Fibroblast of lung (primary cell): ENCODE measurements at places on chromosomes 4 and X. TPM values are rescaled to one million over a fixed set of nuclear protein-coding genes. Genes with fewer than 3 reads are reported as not detected.

Gene IBSP
- total RNA-seq, result not detected in 2 replicates

Gene LRP2BP
- total RNA-seq, result 0.51 and 0.66 TPM in 2 replicates

Gene TRPC5OS
- total RNA-seq, result not detected in 2 replicates

Gene AREG
- 1.5 and 2.0 TPM in 2 replicates for total RNA-seq

Gene HSFX2
- 0.26 and 0.50 TPM in 2 replicates for total RNA-seq

Gene CXCR3
- not detected in 2 replicates for total RNA-seq

Gene IL13RA2
- total RNA-seq, result 42.1 and 67.5 TPM in 2 replicates

Gene IL21
- total RNA-seq, result not detected in 2 replicates

Gene FRMPD4
- total RNA-seq, result 0.50 and 0.77 TPM in 2 replicates

Gene CHIC2
- total RNA-seq, result 48.8 and 52.0 TPM in 2 replicates

Gene EGFL6
- total RNA-seq, result 0.17 and 2.1 TPM in 2 replicates

Gene DCAF12L1
- total RNA-seq, result not detected in 2 replicates

Gene MAGEC3
- total RNA-seq, result not detected in 2 replicates

Gene TIGD4
- total RNA-seq, result under 0.01 TPM in 2 replicates

Gene PRDM8
- 2.6 and 8.8 TPM in 2 replicates for total RNA-seq

Gene DOK7
- under 0.01 and 0.17 TPM in 2 replicates for total RNA-seq

Gene POLN
- 4.9 and 5.6 TPM in 2 replicates for total RNA-seq

Gene FDCSP
- not detected in 2 replicates for total RNA-seq

Gene GPR143
- total RNA-seq, result under 0.01 TPM in 1 of 2 replicates, not detected in the other

Gene SRPK3
- 0.51 and 0.83 TPM in 2 replicates for total RNA-seq
